ENCODE measurements at places on chromosomes 3 and 15. TPM values are rescaled to one million over a fixed set of nuclear protein-coding genes. Genes with fewer than 3 reads are reported as not detected.

NEK10 gene
- 0.82 TPM for polyA plus RNA-seq

PLD1 gene
- 35.2 TPM for polyA plus RNA-seq

POPDC2 gene
- polyA plus RNA-seq: 68.0 TPM

BCHE gene
- 27.0 TPM for polyA plus RNA-seq

SH2D7 gene
- 0.98 TPM for polyA plus RNA-seq

MINAR1 gene
- 0.36 TPM for polyA plus RNA-seq

- DNase-seq: no peak
Measured at GRCh38 chr3:23217872-23218554, 14.9 kb downstream of the UBE2E2 start.

GRCh38 chr15:95266451-95267061, 1035.2 kb downstream of the MCTP2 start:
- no peak for DNase-seq
